Cardiac muscle cell (in vitro differentiated cells and primary cell): ENCODE measurements at places on chromosomes 2 and 18. TPM values are rescaled to one million over a fixed set of nuclear protein-coding genes. Genes with fewer than 3 reads are reported as not detected.
A peak's percentile ranks its signal among the peaks of the same experiment; 100 is the strongest.

DNA sequence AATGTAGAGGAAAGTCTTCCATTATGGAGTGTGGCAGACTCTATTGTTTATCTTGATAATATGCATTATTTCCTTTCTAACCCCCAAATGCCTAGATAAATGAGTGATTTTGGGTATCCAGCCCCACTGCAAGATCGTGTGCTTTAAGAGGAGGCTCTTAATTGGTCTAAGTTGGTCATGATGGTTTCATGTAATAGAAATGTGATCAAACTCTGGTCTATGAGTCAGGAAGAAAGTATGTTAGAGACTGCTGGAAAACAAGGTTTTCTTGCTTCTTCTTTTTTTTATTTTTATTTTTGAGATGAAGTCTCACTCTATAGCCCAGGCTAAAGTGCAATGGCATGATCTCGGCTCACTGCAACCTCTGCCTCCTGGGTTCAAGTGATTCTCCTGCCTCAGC lies 344.5 kb upstream of the TNP1 start:
- DNase-seq, result no peak

SLC39A6 gene
- 24.1 and 35.0 TPM in 2 replicates for total RNA-seq

DNA sequence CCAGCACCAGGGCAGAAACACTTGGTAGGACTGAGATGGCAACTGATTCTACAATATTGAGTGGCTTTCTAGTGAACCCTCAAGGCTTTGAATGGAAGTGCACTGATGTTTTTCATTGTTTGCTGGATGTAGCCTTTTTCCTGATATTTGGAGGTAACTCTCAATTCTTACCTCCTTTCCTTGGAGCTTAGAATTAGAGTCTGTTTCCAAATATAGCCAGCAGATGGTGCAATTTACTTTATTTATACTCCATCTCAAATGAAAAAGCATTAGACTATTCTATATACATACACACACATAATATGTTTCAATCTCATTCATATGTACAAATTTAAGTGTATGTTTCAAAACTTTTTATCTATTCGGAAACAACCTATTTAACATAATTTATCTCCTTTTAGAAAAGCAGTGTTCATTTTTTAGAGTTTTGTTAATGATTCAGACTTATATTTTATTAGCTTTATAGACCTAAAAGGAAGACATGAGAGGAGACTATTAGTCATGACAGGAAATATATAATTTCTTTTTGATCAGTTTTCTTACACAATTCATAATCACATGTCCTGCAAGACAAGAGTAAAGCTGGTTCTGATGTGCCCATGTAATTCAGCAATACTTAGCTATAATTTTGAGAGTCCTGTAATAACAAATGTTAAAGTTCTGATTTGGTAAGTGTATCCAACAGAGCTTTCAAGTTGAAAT lies 124.8 kb downstream of the NUP35 start:
- peak; percentile 50 for DNase-seq

GRCh38 chr18:76410660-76411417 lies 84.2 kb downstream of the ZNF516 start:
- DNase-seq, result no peak

GRCh38 chr2:221549143-221549542 lies 23.0 kb downstream of the EPHA4 start:
- DNase-seq, result no peak
